ENCODE measurements at places on chromosomes 6 and 20.
A peak's percentile ranks its signal among the peaks of the same experiment; 100 is the strongest.

DNA sequence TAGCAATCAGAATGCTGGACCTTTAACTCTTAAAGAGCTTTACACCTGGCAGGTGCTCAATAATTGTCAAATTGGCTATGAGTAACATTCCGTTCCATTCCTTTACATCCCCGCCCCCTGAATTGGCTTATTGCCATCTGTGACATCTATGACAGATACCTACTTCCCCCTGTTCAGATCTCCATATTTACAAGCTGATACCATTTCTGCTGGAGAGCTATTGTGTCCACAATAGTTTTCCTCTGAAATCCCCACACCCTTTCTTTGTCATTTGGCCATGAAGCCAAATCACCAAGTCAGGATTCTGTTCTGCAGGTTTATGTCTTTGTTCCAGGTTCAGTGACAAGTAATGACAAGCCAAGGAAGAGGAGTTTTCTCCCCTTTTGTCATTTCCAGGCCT is 3.2 kb downstream of the CDH26 start:
- no peak for DNase-seq

- DNase-seq: no peak
These were observed 101.5 kb downstream of the POPDC3 start for GRCh38 chr6:105078386-105078708.

- DNase-seq: no peak
These were observed 256.1 kb upstream of the PLCB4 start for GRCh38 chr20:8812817-8813216.

- DNase-seq: no peak
These were observed 35.7 kb downstream of the MGME1 start for GRCh38 chr20:18004384-18005031.

GRCh38 chr6:13472099-13472498 is 15.3 kb downstream of the GFOD1 start:
- no peak for DNase-seq

DNA sequence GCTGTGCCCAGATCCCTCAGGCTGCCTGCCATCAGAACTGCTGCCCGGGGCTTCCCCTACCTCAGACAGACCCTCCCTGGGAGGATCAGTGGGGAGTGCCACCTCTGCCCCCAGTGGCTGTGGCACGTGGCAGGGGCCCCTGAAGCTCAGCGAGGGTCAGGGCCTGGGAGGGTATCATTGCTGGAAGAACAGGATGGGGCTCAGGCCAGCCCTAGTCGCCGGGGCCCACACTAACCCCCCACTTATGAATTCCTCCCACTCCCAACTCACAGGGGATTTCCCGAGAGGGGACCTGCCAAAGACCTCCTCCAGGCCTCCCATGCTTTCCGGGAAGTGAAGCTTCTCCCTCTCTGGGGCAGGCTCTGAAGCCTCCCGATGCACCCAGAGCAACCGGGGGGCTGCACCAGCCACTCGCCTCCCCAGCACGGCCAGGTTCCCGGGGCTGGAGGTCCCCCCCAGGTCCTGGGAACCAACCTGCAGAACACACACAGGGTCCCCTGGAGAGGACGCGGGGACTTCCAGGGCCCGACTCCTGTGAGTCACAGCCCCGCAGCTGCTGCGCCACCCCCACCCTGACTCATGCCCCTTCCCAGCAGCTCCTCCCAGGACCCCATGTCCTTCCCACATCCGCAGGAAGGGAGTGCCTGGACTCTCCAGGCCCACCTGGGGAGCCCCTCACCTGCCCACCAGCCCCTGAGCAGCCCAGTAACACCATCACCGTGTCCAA is 2.5 kb downstream of the TNFRSF6B start:
- no peak for DNase-seq

DNA sequence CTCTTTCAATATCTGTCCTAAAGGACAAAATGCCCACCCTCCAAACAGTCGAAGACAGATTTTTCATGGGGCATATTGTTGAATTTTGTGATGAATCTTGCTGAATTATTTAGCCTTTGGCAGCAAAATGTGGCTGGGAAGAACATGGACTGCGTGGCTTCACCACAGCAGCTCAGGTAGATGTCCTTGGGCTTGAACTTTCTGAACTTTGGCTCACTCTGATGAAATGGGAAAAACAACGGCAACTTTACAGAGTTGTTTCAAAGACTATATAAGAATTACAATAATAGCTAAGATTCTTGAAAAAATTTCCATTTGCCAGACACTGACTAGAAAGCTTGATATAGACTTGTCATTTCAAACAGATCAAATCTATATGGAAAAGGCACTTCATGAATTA is 52.8 kb upstream of the IL20RA start:
- DNase-seq: no peak

DNA sequence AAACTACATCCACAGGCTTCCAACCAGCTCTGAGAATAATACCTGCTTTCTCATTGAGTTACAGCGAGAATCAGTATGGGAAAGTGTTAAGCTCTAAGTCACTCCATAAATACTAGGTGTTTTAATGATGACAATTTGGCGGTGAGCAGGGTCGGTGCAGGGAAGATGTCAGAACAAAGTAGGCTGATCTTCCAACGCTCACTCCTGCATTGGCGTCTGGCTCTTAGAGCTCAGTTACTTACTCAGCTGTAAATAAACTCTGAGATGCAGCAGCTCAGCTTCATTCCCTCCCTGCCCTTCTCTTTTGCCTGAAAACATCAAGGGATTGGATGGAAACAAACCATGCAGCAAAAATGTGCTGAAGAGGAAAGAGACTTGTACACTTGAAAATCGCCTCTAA is 102.5 kb upstream of the SPACA1 start:
- DNase-seq: no peak

GRCh38 chr6:131197716-131198115 is 62.4 kb downstream of the AKAP7 start:
- DNase-seq: no peak

- no peak for DNase-seq
These were observed 18.6 kb upstream of the CLDN20 start for GRCh38 chr6:155245193-155245592.

DNA sequence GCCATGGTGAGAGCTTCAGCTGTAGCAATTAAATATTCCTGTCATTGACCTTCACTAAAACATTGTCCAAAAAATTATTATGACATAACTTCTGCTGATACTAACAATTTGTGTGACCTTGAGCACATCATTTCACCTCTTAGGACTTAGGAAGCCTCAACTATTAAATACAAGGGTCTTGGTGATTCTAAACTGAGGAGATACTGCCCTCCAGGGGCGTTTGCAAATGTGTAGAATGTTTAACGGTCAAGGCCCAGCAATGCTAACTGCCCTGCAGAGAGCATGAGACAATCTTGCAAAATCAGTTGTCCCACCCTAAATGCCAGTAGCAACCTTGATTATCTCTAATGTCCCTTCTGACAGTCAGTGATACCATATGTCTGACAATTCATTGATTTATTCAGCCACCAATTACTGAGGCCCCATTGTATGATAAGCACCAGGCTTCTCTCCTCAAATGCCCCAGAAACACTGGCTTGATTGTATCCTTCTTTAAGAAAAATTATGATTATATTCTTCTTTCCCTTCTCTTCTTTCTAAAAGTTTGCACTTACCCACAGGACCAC is 284.1 kb upstream of the PLN start:
- DNase-seq: no peak

DNA sequence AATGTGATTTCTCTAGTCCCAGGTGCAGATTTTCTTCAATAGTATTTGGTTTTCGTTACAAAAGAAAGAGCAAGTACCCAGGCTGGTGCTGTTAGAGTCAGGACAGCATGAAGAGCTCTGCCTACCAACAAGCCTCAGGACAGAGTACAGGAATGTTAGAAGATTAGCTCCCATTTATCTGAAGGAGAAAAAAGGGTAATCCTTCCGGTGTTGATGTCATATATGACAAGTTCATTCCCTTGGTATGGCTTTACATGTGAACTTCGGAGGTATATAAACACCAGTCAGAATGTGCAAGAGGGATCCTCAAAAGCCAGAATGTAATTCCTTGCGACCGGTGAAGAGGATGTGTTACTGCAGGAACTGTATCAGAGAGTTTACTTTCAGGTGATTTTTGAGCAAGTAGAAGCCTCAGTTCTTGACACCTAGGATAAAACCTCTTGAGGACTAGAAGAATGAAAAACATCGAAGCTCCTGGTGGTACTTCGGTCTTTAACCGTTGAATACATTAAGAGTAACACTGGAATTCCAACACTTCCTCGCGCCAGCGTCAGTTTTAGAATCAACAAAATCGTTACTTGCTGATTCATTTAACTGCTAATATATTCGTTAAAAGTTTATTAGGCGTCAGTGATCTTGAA is 194.2 kb upstream of the ZNF184 start:
- DNase-seq: no peak

GRCh38 chr6:153849072-153849779 is 189.8 kb upstream of the OPRM1 start:
- DNase-seq: no peak

DNA sequence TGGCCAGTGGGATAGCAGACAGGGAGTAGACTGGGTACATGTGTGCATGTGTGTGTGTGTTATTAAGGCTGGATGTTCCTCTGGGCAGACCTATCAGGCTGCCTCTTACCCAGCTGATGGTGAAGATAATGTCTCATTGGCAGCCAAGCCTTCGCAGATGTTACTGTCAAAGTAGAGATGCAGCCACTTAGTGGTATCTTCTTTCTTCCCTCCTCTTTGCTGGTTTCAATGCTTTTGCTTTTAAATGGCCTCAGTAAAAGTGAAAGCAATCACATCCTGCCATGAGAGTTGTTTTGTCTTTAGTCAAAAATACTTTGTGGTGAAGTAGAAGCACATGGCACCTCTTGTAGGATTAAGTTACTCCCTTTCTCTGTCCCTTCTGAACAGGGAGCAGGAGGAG is 57.5 kb downstream of the SNRNP48 start:
- DNase-seq: no peak

DNA sequence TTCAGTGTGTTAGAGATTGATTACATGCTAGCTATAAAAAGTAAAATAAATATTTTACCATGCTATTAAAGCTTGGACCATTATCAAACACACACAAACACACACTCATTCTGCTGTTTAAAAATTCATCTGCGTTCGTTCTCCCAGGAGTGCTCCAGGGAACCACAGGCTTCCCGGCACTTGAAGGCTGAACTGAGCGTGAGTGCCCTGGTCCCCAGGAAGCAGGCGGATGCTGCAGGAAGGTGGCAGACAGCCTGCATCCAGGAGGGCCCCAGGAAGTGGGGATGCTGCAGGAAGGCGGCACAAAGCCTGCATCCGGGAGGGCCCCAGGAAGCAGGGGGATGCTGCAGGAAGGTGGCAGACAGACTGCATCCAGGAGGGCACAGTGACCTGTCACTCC is 147.2 kb upstream of the SNX9 start:
- no peak for DNase-seq

- no peak for DNase-seq
These were observed 6.0 kb downstream of the PLCG1 start for GRCh38 chr20:41143354-41143753.

DNA sequence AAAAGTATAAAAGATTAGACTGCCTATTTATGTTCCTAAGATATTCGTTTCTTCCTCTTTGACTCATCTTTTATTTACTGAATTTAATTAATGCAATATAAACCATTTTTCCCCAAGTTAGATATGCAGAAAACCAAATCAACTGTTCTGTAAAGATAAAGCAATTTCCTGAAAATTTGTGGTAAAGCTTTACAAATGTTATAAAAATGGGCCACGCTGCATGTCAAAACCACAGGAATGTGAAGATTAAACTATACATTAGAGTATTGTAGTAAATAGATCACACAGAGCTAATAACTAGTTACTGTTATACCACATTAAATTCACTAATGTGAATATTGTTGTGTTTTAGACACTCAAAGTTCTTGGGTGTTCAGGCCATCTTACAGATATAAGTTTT is 83.4 kb downstream of the OPN5 start:
- no peak for DNase-seq

DNA sequence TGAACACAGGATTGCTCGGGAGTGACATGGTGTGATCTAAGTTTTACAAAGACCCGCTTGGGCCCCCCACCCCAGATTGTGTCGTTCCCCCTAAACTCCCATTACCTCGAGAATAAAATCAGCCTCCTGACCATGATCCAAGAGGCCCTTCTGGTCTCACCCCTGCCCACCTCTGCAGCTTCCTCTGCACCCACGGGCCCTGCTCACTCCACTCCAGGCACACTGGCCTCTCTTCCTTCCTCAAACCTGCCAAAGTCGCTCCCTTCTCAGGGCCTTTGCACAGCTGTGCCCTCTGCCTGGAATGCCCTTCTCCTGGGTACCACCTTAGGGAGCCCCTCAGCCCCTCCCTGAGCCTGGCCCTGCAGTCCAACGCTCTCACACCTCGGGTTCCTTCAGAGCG is 17.9 kb downstream of the TGM2 start:
- DNase-seq: no peak

DNA sequence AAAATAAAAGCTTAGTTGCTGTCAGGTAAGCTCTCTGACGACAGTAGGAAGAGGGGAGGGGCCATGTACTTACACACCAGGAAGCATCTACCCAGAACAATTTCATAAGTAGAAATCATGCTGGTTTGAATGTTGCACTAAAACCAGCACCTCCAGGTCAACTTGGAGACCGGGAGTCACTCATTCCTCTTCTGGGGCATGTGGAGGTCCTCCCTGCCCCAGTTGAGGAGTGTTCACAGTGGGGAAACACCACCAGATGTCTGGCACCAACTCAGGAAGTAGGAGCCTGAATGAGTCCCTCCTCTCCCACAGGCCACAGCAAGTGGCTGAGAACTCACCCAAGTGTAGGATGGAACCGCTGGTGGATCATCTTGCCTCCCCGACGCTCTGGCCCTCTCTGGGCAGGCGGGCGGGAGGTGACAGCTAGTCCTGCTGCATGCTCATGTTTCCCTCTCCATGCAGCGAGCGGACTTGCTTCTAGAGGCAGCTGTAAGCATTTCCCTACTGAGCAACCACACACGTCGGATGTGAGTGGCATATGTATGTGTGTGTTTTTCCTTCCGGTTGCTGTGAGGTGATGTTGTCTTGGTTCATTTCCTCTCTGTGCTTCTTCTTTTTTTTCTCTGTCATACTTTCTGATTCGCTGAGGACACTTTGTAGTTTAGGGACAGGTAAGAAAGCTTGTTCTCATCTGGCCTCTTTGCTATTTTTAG is 149.5 kb upstream of the NEDD9 start:
- DNase-seq: peak; percentile 36

- no peak for DNase-seq
These were observed 22.1 kb upstream of the ZNF76 start for GRCh38 chr6:35237476-35237875.

DNA sequence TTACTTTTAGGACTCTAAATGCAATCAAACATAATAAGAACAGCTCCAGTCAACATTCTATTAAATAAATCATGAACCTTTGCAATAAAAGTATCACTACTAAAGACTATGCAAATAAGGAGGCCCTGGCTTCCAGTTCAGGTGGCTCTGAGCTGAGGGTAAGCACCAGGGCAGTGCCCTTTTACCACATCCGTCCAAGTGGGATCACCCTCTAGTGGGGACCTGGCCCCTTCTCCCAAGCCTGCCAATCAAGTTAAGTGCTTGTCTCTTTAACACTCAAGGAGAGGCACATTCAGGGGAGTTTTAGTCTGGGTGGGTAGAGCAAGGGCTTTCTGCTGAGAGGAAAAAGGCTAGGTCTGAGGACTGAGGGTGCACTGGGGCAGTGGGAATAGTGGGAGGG is 161.4 kb downstream of the TMEM200A start:
- no peak for DNase-seq
